Kidney (tissue), 22 donors: ENCODE measurements at places on chromosomes 13 and 19. TPM values are rescaled to one million over a fixed set of nuclear protein-coding genes. Genes with fewer than 3 reads are reported as not detected.

Gene GJB6
- polyA plus RNA-seq, result not detected

Gene UHRF1
- 0.19 TPM for polyA plus RNA-seq

Gene DAZAP1
- polyA plus RNA-seq, result 47.7 TPM

Gene CAPS
- polyA plus RNA-seq, result 53.0 TPM

Gene LILRB3
- 1.4 TPM for polyA plus RNA-seq

Gene OVOL3
- not detected for polyA plus RNA-seq

Gene POU2F2
- 1.3 TPM for polyA plus RNA-seq

Gene TBXA2R
- 8.8 TPM for polyA plus RNA-seq

Gene ZNF136
- polyA plus RNA-seq, result 4.6 TPM

Gene TMEM38A
- polyA plus RNA-seq, result 10.7 TPM

Gene CHAMP1
- 5.8 TPM for polyA plus RNA-seq

Gene SLC1A6
- not detected for polyA plus RNA-seq

Gene SIGLEC10
- 0.34 TPM for polyA plus RNA-seq

Gene NDUFA3
- polyA plus RNA-seq, result 1,006 TPM

Gene FGF14
- polyA plus RNA-seq, result 0.47 TPM

Gene WDR88
- not detected for polyA plus RNA-seq

Gene PLPPR3
- polyA plus RNA-seq, result not detected

Gene GDF15
- 154 TPM for polyA plus RNA-seq

Gene ZNF729
- polyA plus RNA-seq, result not detected

Gene ZMYM2
- 22.7 TPM for polyA plus RNA-seq

Gene ELOF1
- 72.4 TPM for polyA plus RNA-seq

Gene ZNF665
- polyA plus RNA-seq, result 2.2 TPM

Gene CGB8
- not detected for polyA plus RNA-seq

Gene APLP1
- polyA plus RNA-seq, result 13.6 TPM

Gene MAST1
- 0.39 TPM for polyA plus RNA-seq

Gene KLK4
- 1.2 TPM for polyA plus RNA-seq

Gene PSG1
- not detected for polyA plus RNA-seq

Gene ZNF560
- polyA plus RNA-seq, result not detected

Gene DZIP1
- polyA plus RNA-seq, result 26.7 TPM

Gene SBK3
- polyA plus RNA-seq, result not detected

Gene FAM98C
- 25.2 TPM for polyA plus RNA-seq

Gene LHB
- not detected for polyA plus RNA-seq

Gene ZNF274
- polyA plus RNA-seq, result 10.9 TPM

Gene MRPL34
- 369 TPM for polyA plus RNA-seq

Gene LCP1
- polyA plus RNA-seq, result 5.6 TPM

Gene OR7C1
- polyA plus RNA-seq, result not detected

Gene ZNF569
- 2.7 TPM for polyA plus RNA-seq

Gene ZNF584
- 6.2 TPM for polyA plus RNA-seq

Gene SGCG
- not detected for polyA plus RNA-seq

Gene EFNA2
- polyA plus RNA-seq, result not detected

Gene KIR3DL2
- not detected for polyA plus RNA-seq

Gene HCN2
- polyA plus RNA-seq, result 1.3 TPM

Gene CBY2
- not detected for polyA plus RNA-seq

Gene SSBP4
- 74.9 TPM for polyA plus RNA-seq

Gene FFAR3
- not detected for polyA plus RNA-seq

Gene CEACAM21
- 1.2 TPM for polyA plus RNA-seq

Gene ERF
- polyA plus RNA-seq, result 31.1 TPM

Gene GSX1
- not detected for polyA plus RNA-seq

Gene PRSS57
- not detected for polyA plus RNA-seq

Gene LILRA2
- 2.1 TPM for polyA plus RNA-seq

Gene CEACAM16
- polyA plus RNA-seq, result not detected

Gene KL
- 47.4 TPM for polyA plus RNA-seq

Gene PLK5
- polyA plus RNA-seq, result not detected

Gene ABHD17A
- 65.1 TPM for polyA plus RNA-seq

Gene CCL25
- not detected for polyA plus RNA-seq
